ENCODE measurements at places on chromosomes 6 and 20.

GRCh38 chr6:35508027-35508426 is 4.7 kb downstream of the TULP1 start:
- DNase-seq, result no peak

GRCh38 chr20:9177278-9177677 is 108.4 kb downstream of the PLCB4 start:
- DNase-seq, result no peak

DNA sequence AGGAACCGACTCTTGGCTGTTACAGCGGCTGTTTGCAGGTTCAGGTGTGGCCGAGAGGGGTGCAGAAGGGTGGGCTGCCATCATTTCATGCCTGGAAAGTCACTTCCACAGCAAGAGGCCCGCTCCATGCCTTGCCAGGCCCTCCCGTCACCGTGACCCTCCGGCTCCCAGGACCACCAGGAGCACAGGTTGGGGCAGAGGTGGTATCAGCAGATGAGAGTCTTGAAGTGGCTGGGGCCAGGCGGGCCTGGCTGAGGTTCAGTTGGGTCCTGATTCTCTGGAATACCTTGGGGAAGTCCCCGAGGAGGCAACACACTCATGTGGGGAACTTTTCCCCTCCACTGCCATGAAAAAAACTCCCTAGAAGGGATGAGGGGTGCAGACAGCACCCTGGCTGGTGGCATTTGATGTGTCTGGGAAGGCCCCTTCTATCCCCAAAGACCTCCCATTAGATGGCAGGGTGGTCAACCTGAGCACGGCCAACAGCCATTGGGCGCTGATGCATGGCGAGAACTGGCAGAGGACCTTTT is 34.2 kb upstream of the IRF4 start:
- no peak for DNase-seq

DNA sequence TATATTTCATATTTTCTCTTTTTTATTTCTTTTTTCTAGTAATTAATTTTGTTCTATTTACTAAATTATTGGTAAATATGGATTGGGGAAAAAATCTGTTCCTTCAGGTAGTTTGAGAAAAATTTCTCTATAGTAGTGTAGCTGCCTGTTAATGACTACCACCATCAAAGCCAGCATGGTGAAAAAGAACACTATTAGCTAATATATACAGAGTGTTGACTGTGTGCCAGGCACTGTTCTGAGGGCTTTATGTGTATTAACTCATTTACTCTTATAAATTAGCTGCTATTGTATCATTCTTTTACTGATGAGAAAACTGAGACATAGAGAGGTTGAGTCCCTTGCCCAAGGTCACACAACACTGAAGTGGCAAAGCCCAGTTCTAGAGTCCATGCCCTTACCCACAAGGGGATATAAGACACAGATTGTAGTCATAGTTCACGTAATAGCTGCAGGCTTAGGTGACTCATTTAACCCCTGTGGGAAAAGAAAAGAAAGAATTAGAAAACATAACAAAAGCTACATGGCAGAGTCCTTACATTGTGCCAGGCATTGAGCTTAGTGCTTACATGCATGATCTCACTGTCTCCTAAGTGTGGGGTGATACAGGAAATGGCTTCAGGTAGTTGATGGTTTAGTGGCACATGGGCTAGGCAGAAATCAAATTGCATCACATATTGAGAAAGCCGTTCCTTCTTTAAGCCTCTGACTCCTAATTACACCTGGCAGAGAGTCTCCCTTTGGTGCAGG is 12.2 kb upstream of the AKIRIN2 start:
- DNase-seq, result no peak

- peak; percentile 10 for DNase-seq
These were observed 15.8 kb downstream of the CGA start for GRCh38 chr6:87078983-87079616.

DNA sequence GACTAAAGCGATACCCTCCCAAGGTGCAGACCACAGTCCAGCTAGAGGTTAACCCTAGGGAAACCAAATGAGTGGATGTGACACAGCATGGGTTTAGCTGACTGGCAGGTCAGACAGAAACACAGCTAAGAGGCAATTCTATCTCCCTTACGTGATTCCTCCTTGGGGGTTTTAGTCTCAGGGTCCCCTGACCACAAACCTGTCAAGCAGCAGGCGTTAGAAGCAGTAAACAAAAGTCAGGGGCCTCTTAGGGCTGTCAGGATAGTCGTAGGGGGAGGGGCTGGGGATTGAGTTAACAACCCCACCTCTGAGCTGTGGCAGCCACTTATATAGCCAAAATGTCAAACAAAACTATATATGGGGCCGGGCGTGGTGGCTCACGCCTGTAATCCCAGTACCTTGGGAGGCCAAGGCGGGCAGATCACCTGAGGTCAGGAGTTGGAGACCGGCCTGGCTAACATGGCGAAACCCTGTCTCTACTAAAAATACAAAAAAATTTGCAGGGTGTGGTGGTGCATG is 13.6 kb downstream of the KCNK5 start:
- DNase-seq, result no peak

GRCh38 chr6:46016063-46016608 is 476 bp upstream of the CLIC5 start:
- DNase-seq, result no peak

DNA sequence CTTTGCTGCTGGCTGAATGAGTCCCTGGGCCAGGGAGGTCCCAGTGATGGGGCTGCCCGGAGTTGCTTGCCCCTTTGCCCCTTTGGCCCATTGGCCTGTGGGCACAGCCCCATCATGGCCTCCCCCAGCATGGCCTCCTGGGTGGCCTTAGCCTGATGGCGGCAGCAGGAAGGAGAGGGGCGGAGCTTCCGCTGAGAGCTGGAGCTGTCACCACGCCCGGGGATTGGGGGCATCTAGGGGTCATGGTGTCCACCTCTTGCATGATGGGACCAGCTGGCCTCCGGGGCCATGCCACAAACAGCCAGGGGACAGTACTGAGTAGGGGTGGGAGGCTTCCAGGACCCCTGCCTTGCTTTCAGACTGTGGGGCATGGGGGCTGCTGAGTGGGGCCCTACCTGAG is 31.5 kb upstream of the GATA5 start:
- DNase-seq, result no peak

- no peak for DNase-seq
These were observed 212.6 kb downstream of the PLCB1 start for GRCh38 chr20:8344631-8345030.

DNA sequence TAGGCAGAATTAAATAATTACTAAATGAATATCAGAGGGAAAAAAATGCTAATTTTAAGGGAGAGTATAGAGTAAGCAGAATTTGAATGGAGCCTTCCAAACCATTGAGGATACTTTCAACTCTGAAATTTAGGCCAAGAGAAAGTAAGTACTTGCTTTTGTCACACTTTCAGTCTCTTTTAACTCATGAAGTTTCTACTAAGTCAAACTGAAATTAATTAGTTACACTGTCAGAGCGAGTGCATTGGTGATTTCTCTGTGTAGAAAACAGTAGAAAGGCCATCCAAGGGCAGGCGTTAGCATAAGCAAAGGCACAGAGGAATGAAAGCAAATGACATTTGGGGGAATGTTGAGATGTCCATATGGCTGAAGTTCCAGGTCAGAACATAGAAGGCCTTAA is 92.9 kb downstream of the PLEKHG1 start:
- DNase-seq, result no peak

Measured in stimulated activated CD8-positive, alpha-beta memory T cell treated with anti-CD3 and anti-CD28 coated beads, Interleukin-4, amount 100 ng/mL, for 1 hour (primary cell).